ENCODE measurements at places on chromosomes 1 and 21.

DNA sequence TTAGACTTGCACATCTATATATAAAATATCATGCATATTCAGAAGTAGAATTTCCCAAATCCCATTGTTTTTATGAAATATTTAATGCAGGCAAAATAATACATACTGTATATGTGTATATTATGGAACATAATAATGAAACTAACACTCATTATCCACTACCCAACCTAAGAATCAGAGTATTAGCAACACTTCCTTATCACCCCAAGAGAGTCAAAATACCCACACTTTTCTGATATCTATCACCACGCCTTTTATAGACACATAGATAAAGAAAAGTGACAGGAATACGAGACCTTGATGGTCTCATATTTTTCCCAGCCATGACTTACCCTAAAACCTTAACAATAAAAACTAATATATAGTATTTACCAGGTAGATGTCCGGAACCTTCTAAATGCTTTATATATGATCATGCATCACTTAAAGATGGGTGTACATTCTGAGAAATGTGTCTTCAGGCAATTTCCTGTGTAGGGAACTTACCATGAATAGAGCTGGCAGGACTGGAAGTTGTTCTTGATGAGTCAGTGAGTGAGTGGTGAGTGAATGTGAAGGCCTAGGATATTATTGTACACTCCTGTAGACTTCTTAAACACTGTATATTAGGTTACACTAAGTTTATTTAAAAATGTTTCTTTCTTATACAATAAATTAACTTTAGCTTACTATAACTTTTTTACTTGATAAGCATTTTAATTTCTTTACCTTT is 45.5 kb downstream of the TNFSF4 start:
- DNase-seq, result no peak

DNA sequence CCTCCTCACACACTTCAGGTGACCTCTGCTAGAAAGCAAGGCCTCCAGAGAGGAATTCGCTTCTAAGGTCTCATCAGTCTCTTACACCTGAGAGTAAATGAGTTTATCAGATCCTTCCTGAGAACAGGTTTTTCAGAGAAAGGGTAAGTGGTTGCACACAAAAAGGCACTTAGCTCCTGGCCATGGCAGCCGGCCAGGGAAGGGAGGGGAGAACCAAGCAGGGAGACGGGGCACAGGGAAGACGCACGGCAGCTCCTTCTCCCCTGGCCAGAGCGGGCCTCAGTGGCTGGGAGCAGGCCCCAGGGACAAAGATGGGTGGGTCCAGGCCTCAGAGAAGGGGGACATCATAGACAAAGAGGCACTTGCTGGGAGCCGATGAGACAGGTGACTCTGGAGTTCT is 3.6 kb upstream of the TNNT2 start:
- no peak for DNase-seq

DNA sequence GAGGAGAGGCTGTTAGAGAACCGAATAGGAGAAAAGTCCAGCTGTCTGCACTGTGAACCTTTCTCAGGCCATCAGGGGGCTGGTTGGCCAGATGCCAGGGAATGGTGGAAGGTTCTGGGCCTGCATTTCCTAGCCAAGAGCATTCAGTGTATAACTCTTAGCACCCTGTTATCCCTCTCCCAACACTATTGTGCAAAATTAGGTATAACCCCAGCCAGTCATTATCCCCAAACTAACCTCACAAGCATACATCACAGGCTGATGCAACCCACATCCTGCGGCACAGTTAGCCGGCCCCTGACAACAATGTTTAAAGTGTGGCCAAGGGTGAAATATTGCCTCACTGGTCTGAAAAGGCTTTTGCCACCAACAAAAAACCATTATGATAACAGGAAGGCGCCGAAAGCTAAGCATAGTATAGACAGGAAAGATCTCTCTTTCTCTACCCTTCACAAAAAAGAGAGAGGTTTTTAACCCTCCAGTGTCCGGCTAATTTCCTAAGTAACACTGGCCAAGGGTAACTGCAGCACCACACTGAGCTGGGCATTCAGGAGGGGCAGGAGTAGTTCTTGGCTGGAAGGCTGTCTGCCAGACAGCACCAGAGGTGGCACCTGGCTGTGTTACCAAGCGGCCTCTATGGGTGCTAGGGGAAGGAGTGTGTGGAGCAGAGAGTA is 77.3 kb upstream of the BCAR3 start:
- peak; percentile 29 for DNase-seq

GRCh38 chr1:47469390-47469759 is 31.5 kb downstream of the FOXD2 start:
- peak; percentile 31 for DNase-seq

- DNase-seq, result no peak
Measured at GRCh38 chr1:166972826-166973225, 2.5 kb downstream of the ILDR2 start.

GRCh38 chr1:244599937-244600350 is 53.0 kb upstream of the DESI2 start:
- DNase-seq, result peak; percentile 20

- no peak for DNase-seq
Measured at GRCh38 chr1:47711184-47711847, 273.5 kb downstream of the FOXD2 start.

GRCh38 chr1:8629241-8630091 is 188.0 kb downstream of the RERE start:
- no peak for DNase-seq

- DNase-seq, result no peak
Measured at GRCh38 chr1:145740269-145740668, 21.0 kb downstream of the CD160 start.

GRCh38 chr1:36573445-36573844 is 90.7 kb upstream of the CSF3R start:
- DNase-seq, result no peak

DNA sequence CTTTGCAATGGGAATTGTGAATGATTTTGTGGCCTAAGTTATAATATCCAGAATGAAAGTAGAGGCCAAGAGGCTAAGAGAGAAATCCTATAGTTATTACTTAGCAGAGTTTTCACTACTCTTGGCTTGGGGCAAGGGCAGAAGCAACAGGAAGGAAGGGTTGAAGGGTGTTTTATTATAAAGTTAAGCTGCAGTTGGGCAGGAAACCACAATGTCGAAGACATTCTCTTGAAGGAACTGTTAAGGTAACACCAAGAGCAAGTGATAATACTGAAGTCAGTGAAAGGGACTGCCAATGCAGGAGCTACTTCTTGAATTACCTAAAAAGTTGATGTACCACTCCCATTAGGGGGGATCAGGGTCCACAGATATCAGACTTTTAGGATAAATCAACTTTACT is 8.3 kb downstream of the XCL2 start:
- no peak for DNase-seq

GRCh38 chr1:33322870-33323585 is 2.1 kb upstream of the A3GALT2 start:
- DNase-seq, result no peak

DNA sequence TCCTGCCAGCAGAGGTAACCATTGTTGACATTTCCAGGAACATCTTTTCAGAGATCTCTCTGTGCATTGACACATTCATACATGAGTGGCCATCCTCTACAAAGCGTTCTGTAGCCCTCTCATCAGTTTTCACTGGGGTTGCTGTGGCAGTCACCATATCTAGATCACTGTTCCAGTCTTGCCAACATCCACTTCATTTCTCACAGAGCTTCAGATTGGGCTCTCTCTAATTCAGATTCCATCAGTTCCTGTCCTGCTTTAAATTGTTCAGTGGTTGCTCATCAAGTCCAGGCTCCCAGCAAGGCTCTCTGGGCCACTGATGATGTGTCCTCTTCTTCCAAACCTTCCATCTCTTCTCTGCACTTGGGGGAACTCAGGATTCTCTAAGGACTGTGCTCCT is 173.7 kb downstream of the KCNJ6 start:
- no peak for DNase-seq

DNA sequence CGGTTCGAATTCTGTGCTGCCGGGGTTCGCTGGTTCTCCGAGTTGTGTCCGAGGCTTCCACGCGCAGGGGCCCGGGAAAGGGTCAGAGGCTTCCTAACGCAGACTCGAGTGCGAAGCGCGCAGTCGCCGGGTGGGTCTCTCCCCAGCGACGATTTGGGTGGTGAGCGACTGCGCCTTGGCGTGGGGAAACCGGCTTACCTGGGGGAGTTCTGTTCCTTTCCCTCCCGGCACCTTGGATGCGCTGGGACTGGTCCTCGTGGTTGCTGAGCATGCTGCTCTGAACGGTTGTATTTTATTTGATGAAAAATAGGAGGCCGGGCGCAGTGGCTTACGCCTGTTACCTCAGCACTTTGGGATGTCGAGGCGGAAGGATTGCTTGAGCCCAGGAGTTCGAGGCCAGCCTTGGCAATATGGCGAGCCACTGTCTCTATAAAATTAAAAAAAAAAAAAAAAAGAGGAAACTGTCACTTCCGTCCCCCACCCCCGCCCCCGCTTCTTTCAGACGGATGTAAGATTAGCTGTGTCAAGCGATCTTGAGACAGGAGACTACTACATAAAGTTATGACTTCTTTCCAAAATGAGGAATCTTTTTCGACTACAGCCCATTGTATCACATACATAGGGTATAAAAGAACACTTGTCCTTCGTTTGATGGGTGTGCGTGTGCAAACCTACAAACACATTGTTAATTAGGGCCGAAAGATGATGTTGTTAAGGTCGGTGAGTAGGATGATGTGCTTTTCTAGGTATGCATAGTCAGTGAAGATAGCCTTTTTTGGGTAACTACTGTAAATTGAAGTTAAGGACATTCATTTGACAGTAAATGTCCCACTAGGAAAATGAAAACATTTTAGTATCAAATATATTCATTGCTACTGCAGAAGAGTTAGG is at the start of gene CCDC18:
CCDC18 (plus strand) TSS at position 2 of the 891 bp plus-strand sequence. CDS start 2,638 bp downstream, outside the sequence.
- DNase-seq, result peak; percentile 87

DNA sequence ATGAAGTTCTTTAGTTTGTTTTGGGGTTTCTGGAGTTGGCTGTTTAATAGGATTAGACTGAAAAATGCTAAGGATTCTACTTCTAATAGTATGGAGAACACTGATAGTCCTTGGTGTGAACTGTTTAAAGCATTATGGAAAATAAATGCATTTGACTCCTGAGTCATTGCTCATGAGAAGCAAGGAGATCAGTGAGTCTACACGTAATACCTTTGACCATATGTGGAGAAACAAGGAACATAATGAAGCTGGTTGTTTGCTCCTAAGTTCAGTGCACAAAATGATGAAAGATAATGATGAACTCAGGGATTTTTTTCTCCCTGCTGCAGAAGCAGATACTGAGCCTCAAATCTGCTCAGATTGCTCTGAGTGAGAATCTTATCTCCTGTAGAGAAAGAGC is 158.9 kb upstream of the COL11A1 start:
- DNase-seq, result no peak

GRCh38 chr1:37315371-37315846 is 159.0 kb upstream of the ZC3H12A start:
- no peak for DNase-seq

DNA sequence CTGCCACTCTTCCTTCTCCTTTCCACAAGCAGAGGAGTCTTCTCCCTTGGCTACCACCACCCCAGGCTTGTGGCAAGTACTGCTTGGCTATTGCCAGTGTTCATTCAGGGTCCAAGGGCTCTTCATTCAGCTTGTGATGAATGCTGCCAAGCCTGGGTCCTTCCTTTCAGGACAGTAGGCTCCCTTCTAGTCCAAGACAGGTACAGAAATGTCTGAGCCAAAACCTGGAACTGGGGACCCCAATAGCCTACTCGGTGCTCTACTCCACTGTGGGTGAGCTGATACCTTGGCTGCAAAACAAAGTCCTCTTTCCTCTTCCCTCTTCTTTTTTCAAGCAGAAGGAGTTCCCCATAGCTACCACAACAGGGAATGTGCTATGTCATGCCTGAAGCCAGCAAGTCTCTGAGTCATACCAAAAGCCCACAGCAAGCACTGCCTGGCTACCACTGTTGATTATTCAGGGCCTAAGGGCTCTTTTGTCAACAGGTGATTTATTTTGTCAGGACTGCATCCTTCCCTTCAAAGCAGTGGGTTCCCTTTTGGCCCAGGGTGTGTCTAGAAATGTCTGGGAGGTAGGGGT is 268.9 kb downstream of the HHAT start:
- DNase-seq, result no peak

- DNase-seq, result peak; percentile 41
Measured at GRCh38 chr1:12052008-12052573, 11.0 kb upstream of the TNFRSF8 start.

GRCh38 chr1:232627171-232627570 is 2.8 kb downstream of the SIPA1L2 start:
- DNase-seq, result no peak

- no peak for DNase-seq
Measured at GRCh38 chr1:157105988-157106812, 6.6 kb upstream of the ETV3L start.

- no peak for DNase-seq
Measured at GRCh38 chr1:9368356-9368755, 75.7 kb downstream of the SPSB1 start.

DNA sequence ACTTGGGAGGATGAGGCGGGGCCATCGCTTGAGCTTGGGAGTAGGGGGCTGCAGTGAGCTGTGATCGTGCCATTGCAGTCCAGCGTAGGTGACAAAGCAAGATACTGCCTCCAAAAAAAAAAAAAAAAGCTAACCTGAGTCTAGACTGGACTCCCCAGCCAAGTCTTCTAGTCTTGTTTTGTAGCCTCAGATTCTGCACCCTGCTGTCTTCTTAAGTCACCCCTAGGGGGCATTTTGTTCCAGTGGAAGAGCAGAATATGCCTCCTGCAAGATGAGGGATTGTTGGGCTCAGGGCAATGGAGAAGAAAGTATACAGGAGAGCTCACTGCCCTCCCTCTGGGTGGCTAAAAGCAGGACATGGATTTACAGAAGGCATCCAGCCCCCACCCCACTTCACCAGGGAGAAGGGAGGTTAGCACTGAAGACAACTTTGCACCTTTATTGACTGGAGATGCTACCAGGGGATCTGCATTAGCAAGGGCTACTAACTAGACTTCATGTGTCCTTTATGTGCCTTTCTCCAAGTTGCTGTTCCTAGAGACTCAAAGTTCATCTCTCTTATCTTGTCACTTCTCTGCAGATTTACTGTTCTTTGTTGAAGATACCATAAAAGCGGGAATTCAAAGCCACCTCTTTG is 15.3 kb upstream of the RNF187 start:
- peak; percentile 71 for DNase-seq

DNA sequence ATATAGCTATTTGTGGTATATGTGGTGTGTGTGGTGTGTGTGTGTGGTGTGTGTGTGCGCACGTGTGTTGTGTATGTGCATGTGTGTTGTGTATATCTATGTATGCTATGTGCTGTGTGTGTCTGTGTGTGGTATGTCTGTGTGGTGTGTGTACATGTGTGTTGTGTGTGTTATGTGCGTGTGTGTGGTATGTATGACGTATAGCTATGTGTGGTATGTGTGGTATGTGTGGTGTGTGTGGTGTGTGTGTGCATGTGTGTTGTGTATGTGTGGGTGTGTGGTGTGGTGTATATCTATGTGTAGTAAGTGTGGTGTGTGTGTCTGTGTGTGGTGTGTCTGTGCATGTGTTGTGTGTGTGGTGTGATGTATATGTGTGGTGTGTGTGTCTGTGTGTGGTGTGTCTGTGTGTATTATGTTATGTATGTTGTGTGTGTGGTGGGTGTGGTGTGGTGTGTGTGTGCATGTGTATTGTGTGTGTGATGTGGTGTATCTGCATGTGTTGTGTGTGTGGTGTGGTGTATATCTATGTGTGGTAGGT is 59.8 kb downstream of the EDN2 start:
- no peak for DNase-seq

- DNase-seq, result peak; percentile 43
Measured at GRCh38 chr1:167056529-167057231, 33.5 kb downstream of the GPA33 start.
